ENCODE measurements at places on chromosomes 12 and 14.

DNA sequence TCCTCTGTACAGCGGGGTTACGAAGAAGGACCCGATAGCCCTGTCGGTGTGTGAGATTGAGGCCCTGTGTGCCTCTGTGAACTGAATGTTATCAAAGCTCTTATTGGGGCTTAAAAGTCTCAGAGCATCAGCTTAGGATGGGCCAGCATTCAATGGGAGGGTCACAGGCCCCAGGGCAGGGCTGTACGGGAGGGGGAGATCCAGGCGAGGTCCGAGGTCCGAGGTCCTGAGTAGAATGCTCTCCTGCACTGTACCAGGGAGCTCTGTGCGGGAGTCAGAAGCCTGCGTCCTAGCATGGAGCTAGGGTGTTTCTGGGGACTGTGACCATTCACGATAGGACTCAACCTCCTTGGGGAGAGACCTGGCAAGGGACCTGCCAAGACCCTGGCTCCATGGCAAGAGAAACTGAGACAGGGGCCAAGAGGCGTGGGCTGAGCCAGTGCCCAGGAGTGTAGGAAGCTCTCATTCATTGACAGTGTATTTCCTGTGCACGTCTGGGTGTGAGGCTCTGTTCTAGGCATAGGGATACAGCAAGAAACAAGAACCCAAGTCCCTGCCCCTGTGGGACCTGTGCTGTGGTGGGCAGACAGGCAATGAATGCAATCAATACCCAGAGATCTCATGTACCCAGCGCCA, 12.0 kb upstream of the FAM181A start:
- peak; percentile 36 for ATAC-seq

- no peak for ATAC-seq
Observed at GRCh38 chr14:79101388-79101787, 931.2 kb downstream of the NRXN3 start.

- no peak for ATAC-seq
Observed at GRCh38 chr14:33560718-33561431, 390.0 kb downstream of the EGLN3 start.

GRCh38 chr12:70383484-70383883, 17.4 kb downstream of the KCNMB4 start:
- ATAC-seq: no peak

DNA sequence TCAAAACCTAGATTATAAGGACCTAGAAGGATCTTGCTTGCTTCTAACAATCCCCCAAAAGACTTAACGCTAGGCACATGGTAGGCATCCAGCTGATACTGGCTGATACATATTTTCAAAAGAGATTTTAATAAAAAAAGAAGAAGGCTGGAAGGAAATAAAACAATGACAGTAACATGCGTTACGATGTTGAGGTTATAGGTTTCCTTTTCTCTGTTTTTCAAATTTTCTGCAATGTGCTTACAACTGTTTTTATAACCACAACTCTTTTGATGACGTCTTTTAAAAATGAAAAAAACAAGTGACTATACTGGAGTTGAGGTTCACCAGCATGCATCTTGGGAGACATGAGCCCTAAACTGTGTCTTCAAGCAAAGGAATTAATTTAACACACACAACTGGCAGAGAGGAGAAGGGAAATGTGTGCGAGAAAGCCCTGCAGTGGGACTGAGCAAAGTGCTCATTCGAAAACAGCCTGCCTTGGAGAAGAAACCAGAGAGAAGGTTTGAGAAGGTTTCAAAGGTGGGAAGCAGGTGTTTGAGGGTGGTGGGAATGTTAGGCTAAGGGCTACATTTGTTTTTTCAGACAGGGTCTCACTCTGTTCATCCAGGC, 80.4 kb downstream of the DUSP16 start:
- no peak for ATAC-seq

DNA sequence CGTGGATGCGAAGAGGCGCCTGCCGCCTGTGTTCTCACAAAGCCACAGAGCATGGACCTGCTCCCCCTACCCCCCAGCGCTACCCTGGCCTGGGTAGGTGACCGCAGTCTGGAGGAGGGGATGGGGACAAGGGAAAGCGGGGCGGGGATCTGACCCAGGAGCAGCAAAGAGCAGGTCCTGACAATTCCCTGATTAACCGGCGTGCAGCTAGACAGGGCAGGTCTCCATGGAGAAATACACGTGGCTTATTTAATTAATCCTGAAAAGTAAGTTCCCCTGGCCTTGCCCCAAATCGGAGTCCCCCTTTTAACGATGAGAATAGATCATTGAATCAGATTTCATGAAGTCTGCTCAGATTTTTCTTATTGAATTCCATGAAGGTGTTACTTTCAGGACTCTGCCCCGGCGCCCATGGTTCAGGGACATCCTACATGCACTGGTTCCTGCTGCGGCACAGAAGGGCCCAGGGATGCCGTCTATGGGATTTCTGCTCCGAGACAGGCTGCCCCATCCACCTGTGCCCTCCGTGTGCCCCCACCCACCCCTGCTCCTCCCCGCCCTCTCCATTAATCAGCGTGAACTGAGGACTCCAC, 251.0 kb upstream of the SFSWAP start:
- ATAC-seq: no peak

GRCh38 chr12:1936406-1937320, 18.2 kb upstream of the CACNA2D4 start:
- no peak for ATAC-seq

- ATAC-seq: peak; percentile 19
Observed at GRCh38 chr12:71312768-71313403, 126.7 kb upstream of the LGR5 start.

GRCh38 chr12:3225154-3225795, 148.1 kb downstream of the TSPAN9 start:
- ATAC-seq: peak; percentile 13

DNA sequence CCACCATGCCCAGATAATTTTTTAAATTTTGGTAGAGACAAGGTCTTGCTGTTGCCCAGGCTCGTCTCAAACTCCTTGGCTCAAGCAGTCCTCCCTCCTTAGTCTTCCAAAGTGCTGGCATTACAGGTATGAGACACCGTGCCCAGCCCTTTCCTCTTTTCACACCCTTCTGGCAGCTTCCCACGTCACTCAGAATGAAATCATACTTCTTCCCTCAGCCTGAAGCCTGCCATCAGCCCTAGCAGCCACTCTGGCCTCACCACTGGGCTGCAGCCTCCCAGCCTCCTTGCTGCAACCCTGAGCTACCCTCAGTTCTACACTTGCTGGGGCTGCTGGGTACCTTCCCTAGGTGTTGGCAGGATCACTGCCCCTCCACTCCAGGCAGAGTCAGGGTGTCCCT, 18.2 kb downstream of the ANKRD9 start:
- no peak for ATAC-seq

- peak; percentile 16 for ATAC-seq
Observed at GRCh38 chr12:86697916-86698640, 441.9 kb upstream of the MGAT4C start.

DNA sequence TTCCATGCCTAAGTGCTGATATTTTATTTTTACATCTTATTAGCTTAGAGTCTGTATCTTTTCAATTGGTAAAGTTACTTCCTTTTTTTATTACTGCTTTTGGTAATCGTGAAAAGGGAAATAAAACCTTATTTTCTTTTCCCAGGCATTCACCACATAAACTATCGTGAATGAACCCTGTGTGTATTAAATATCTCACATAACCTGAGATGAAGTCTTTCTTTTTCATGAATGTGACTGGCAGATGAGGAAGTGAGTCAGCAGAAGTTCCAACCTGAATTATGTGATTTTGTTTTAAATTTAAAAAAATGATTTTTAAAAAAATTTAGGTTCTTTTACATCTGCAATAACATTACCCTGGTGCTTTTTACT, 26.0 kb downstream of the MYBPC1 start:
- ATAC-seq: no peak

DNA sequence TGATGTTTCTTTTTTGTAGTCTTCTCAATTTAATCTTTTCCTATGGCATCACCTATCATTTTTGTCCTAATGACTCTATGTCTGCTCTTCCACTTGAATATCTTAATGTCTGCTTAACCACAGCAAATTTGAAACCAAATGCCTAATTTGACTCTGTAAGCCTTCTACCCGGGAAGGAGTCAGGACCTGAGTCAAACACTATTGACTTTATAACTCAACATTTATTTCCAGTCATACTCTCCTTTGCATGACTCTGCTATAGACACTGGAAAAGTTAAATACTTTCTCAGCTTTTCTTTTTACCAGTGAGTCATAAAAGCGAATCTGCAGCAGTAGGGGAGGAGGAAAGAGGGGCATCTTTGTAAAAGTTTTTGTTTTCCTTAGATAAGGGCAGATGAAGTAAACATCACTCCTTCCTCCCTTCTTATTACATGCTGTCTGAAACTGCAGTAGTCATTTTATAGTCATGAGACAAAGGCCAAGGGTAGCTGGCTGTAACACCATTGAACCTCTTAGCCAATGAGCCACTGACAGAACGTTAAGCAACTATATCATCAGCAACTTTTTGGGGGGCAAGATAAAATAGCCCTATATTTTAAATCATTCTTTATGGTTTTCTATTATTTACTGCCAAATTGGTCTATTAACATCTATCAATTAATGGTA, 179.3 kb downstream of the MIPOL1 start:
- ATAC-seq: no peak

GRCh38 chr12:12839873-12840579, 26.9 kb downstream of the DDX47 start:
- no peak for ATAC-seq

DNA sequence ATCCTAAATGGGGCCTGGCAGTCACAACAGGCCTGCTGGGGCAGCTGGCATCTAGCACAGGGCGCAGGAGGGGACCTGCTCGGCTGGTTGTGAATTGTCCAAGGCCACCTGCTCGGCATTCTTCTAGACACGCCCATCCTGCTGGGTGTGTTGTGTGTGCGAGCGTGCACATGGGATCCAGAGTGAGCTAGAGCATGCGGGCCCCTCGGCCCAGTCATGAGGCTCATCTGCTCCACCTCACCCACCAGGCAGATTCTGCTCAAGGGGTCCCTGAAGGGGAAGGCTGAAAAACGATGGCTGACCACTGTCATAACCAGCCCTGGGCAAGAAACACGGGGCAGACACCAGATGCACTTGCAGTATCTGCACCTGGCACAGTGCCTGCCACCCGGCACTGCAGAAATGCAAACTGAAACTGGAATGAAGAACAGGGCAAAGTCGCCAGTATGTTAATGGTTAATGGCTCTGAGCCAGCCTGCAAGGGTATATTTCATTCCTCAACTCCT, 31.8 kb downstream of the MAX start:
- peak; percentile 44 for ATAC-seq

GRCh38 chr12:9331218-9331626, 123.0 kb upstream of the PZP start:
- ATAC-seq: peak; percentile 78

GRCh38 chr14:105846312-105846711, 319.9 kb downstream of the TMEM121 start:
- ATAC-seq: no peak

- ATAC-seq: no peak
Observed at GRCh38 chr12:68048648-68049297, 59.5 kb downstream of the IFNG-AS1 start.

DNA sequence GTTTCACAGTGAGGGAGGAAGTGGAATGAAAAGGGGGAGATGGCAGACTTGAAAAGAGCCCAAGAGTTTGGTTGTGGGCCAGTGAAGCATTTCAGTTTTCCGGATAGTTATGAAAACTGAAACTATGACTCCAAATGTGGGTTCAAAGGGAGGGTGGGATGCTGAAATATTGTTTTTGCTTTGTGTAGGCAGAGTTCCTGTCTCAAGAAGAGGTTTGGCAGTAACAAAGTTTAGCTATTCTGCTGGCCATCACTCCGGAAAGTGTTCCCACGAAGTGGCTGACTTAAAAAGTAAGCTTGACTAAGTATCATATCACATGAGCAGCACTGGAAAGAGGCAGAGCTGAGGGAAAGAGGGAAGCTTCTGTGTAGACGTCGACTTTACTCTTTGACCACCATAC, 85.2 kb downstream of the CAND1 start:
- ATAC-seq: no peak

- no peak for ATAC-seq
Observed at GRCh38 chr14:30896435-30896834, 22.1 kb downstream of the COCH start.

DNA sequence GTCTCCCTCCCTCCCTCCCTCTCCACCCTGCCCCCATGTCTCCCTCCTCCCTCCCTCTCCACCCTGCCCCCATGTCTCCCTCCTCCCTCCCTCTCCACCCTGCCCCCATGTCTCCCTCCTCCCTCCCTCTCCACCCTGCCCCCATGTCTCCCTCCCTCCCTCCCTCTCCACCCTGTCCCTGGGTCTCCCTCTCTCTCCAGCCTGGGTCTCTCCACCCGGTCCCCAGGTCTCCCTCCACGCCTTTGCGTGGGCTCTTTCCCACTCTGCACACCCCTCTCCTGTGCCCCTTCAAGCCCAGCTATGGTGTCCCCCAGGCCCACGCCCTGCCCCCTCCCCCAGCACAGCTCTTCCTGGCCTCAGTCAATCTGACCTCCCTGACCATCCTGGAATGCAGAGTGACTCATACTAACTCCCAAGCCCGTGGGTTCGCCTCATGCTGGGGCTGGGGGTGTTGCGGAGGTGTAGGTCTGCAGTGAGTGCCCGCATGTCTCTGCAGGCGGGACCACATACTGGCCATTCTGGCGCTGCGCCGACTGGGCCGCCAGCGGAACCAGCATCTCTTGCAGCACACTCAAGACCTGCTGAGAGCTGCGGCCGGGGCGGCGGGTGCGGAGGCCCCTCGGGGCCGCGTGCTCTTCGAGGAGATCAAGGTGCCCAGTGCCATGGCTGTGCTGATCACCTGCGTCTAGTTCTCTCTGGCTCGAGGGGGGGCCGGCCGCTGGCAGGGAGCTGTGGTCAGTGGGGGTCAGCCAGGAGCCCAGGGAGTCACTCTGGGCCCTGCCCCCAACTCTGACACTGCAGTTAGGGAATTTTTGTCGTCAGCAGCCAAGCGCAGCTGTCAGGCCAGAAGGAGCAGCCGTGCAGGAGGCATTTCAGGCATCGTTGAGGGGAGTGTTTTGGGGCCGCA, 13.5 kb upstream of the TNFAIP2 start:
- ATAC-seq: peak; percentile 60

- peak; percentile 33 for ATAC-seq
Observed at GRCh38 chr12:56833780-56834179, 70.7 kb downstream of the HSD17B6 start.

GRCh38 chr12:1204581-1205121, 213.6 kb downstream of the ERC1 start:
- peak; percentile 68 for ATAC-seq

GRCh38 chr14:84253326-84253725, 1276.6 kb upstream of the FLRT2 start:
- ATAC-seq: no peak

GRCh38 chr14:101228949-101229541, 325.5 kb upstream of the RTL1 start:
- no peak for ATAC-seq

GRCh38 chr14:46091819-46092218, 559.8 kb downstream of the RPL10L start:
- no peak for ATAC-seq

Measured in motor neuron (in vitro differentiated cells).